Thoracic aorta (tissue), 2 donors: ENCODE measurements at places on chromosomes 12 and 14.

- DNase-seq, result no peak
These were observed 3.8 kb upstream of the ASIC1 start for GRCh38 chr12:50053583-50053982.

DNA sequence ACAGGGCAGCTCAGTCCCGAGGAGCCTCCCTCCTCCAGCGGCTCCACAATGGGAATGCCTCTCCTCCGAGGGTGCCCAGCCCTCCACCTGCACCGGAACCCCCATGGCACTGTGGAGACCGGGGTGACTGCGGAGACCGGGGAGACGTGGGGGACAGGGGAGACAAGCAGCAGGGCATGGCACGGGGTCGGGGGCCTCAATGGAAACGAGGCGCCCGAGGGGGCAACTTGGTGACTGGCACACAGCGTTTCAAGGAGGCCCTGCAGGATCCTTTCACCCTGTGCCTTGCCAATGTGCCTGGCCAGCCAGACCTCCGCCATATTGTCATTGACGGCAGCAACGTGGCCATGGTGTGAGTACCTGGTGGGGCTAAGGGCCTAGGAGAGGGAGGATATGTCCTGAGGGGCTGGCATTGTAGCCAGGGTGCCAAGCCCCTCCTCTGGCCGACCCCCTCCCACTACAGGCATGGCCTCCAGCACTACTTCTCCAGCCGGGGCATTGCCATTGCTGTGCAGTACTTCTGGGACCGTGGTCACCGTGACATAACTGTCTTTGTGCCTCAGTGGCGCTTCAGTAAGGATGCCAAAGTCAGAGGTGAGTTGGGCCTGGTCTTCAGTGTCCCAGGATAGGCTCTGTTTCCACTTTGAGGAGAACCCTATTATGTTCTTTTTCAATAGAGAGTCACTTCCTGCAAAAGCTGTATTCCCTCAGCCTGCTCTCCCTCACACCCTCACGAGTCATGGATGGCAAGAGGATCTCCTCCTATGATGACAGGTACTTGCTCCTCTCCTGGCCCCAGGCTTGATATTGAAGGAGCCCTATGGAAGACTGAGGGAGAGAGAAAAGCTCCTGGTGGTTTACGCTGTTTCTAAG lies 2.7 kb downstream of the KHNYN start:
- no peak for DNase-seq

GRCh38 chr12:93894391-93895088 lies 217.4 kb downstream of the CRADD start:
- DNase-seq, result peak; percentile 75

GRCh38 chr12:32615441-32615840 lies 63.7 kb upstream of the DNM1L start:
- DNase-seq, result no peak

- DNase-seq, result no peak
These were observed 229.9 kb downstream of the EFCAB11 start for GRCh38 chr14:89724628-89724960.

- DNase-seq, result no peak
These were observed 256.7 kb upstream of the PLEKHG7 start for GRCh38 chr12:92446083-92446460.

DNA sequence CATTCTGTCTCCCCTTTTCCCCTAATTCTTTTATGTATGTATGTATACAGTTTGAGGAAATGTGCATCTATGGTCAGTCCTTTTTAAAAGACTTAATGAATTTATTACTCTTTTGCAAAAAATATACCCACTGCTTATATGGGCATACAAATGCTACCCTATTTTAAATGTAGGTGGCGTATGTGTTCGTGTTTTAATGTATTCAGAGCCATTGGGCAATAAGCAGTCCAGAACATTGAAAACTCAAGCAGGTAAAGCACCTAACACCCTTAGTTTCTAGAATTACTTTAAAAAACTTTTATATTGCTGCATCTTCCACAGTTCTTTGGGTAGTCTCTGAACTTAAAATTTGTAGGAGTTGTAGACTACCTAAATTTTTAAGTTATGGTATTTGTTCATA lies 42.6 kb upstream of the A2ML1 start:
- DNase-seq, result no peak

DNA sequence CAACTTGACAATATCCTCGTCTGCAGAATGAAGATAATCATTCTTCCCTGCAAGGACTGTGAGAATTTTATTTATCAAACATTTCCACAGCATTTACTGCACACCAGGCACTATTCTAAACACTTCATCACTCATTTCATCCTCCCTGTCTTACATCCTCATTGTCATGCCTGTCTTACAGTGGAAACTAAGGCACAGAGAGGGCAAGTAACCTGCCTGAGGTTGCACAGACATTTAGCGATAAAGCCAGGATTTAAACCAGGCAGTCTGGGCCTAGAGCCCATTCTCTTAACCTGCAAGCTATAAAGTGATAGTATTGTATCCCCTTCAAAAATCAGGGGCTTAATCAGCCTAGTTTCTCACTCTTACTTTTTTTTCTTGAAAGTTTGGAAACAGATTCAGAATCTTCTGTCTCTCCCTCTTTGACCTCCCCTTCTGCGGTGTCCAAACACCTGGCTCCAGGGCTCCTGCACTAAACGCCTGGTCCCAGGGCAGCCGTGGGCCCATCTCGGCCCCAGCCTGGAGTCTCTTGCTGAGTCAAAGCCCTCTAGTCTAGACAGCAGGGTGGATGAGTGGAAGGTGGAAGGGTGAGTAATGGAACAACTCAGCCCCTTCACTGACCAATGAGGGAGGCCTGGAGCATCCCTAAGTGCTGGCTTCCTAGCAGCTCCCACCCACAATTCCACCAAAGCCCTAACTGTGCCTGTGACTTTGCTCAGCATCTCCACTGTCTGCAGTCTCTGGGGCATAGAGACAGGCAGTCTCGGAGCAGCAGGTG lies 12.5 kb downstream of the ISM2 start:
- DNase-seq, result no peak

- DNase-seq, result no peak
These were observed 485.6 kb downstream of the FLRT2 start for GRCh38 chr14:86015511-86015910.

DNA sequence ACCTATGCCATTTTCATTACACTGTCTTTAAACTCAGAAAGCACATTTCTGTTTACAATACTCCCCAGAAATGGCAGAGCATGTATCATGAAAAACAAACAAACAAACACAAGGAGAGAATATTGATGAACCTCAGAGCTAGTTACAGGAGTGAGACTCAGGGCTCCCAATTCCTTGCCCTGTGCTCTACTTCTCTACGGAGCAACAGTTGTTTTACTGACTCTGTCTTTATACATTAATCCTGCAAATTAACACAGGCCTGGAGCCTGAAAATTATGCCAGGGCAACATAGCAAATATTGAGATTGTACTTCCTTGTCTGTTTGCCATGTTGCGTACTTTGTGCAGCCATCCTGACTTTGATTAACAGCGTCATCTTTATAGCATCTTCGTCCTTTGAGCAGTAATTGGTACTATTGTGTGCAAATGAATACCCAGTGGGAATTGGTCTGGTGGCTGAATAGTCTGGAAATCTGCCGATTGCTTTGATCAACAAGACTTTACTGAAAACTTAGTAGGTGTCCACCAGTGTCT lies 15.2 kb upstream of the AKAP6 start:
- no peak for DNase-seq

- DNase-seq, result no peak
These were observed 14.2 kb upstream of the STYK1 start for GRCh38 chr12:10688042-10688441.

DNA sequence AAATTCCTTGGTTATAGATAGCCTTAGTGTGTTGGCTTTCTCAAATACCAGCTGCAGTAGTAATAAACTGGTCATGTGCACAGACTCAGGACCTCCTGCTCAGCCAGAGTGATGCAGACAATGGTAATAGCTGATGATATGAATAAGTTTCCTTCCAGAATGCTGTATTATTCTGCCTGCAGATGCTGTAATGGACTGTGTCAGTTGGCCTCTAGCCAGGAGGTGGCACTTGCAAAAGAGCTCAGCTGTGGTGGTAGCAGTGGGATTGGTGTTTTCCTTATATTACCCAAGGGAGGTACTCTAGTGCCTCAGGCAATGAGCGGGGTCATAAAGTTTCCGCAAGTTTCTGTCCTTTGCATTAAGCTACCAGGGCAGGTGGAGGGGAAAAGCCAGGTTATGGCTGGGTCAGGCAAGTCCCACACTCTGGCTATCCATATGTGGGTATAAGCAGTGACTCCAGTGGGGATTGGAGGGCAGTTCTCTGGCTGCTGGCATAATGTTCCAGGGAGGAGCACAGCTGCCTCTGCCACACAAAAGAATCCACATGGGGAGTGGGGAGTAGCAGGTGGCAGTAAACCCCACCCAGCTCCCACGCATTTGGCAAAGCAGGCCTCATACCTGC lies 14.0 kb upstream of the MUCL1 start:
- no peak for DNase-seq

DNA sequence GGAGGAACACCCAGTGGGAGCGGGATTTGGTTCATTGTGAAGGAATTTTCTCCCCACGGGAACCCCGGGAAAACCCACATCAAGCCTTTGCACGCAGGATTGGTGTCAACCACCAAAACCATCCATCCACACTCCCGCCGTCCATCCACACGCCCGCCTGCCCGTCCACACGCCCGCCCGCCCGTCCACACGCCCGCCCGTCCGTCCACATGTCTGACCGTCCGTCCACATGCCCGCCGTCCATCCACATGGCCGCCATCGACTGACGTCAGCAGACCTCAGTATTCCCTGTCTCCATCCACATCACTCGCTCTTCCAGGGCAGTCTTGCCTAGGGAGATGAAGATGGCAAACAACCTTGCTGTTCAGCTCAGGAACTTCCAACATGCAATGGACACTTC lies 6.7 kb upstream of the GPR132 start:
- no peak for DNase-seq

GRCh38 chr12:80064269-80064668 lies 35.1 kb upstream of the OTOGL start:
- no peak for DNase-seq

GRCh38 chr12:39989501-39989900 lies 116.4 kb downstream of the SLC2A13 start:
- no peak for DNase-seq
